ENCODE measurements at places on chromosomes 2 and 18. TPM values are rescaled to one million over a fixed set of nuclear protein-coding genes. Genes with fewer than 3 reads are reported as not detected.

Gene CRYBA2
- total RNA-seq, result not detected

Gene POTEJ
- not detected for total RNA-seq

Gene KCNK3
- not detected for total RNA-seq

Gene PDE1A
- total RNA-seq, result not detected

Gene SYT4
- total RNA-seq, result not detected

DNA sequence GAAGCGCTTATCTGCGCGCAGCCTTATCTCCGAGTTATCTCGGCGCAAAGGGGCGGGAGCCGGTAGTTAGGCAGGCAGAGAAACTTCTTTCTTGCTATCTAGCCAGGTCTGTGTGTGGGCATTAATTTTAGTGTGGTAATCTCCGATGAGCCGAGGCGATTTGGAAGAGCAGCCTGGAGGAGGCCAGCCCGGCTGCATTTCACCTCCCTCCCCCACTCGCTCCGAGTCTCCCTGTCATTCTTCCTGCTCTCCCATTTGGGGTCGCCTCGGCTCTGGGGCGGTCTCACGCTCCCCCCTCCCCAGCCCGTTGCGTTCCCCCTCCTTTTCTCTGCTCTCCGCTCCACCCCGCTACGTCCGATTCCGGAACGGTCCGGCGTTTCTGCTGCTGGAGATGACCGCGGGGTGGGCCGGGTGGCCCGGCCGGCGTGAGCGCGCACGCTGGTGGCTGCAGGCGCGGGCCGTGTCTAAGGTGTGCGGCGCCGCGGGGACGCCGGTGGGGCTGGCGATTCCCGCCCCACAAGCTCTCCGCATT is 566 bp downstream of the GATA6 start:
- no peak for DNase-seq

DNA sequence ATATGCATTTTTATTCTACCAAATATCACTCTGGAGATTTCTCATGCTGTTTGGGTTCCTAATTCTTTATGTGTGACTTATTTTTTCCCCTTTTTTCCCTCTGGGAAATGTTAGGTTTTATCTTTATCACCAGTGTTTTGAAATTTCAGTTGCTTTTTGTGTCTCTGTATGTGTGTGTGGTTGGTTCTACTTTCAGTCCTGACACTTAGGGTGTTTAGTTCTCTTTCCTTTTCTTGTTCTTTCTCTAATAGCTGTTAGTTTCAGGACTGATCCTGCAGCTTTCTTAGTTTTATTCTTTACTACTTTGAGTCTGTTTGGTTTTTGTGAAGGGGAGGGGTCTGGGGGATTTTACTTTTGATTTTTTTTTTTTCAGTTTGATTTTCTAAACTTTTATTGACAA is 23.1 kb downstream of the PPM1B start:
- no peak for DNase-seq
